Activated CD4-positive, alpha-beta T cell treated with anti-CD3 and anti-CD28 coated beads, Interleukin-2, amount 10 ng/mL, durations not matched to agents 7 days and 5 days (primary cell): ENCODE measurements at places on chromosomes 2 and 18. TPM values are rescaled to one million over a fixed set of nuclear protein-coding genes. Genes with fewer than 3 reads are reported as not detected.

- no peak for DNase-seq
Measured at GRCh38 chr2:195622966-195623365, 34.1 kb upstream of the SLC39A10 start.

GRCh38 chr18:77063260-77063659, 69.3 kb downstream of the MBP start:
- DNase-seq, result peak; percentile 91

GRCh38 chr2:218344090-218344754, 12.4 kb upstream of the CATIP start:
- DNase-seq, result no peak

- no peak for DNase-seq
Measured at GRCh38 chr2:28137221-28137620, 246.7 kb downstream of the BABAM2 start.

- no peak for DNase-seq
Measured at GRCh38 chr2:79981316-79981715, 323.2 kb downstream of the LRRTM1 start.

- DNase-seq, result no peak
Measured at GRCh38 chr2:72041638-72042111, 106.0 kb downstream of the CYP26B1 start.

GRCh38 chr18:22705328-22705727, 227.8 kb upstream of the RBBP8 start:
- no peak for DNase-seq

GRCh38 chr2:95079199-95079683, 42.4 kb downstream of the MRPS5 start:
- peak; percentile 42 for DNase-seq

DNA sequence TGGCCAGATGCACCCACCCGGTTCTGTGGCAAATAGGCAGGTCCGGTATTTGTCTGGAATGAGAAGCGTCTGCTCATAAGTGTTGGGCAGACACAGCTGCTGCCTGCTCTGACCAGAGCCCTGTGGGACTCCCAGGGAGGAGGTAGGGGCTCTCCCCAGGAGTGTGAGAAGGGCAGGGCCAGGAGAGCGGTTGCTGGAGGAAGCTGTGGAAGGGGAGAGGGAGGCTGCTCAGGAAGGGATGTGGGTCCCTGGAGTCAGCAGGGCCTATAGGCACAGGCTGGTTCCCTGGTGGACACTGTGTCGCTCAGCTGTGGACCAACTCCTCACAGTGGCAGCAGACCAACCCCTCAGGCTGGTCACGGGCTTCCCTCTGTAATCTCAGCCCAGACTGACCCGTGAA, 109.2 kb downstream of the DYSF start:
- no peak for DNase-seq

- no peak for DNase-seq
Measured at GRCh38 chr18:68314403-68314802, 400.5 kb downstream of the TMX3 start.

DNA sequence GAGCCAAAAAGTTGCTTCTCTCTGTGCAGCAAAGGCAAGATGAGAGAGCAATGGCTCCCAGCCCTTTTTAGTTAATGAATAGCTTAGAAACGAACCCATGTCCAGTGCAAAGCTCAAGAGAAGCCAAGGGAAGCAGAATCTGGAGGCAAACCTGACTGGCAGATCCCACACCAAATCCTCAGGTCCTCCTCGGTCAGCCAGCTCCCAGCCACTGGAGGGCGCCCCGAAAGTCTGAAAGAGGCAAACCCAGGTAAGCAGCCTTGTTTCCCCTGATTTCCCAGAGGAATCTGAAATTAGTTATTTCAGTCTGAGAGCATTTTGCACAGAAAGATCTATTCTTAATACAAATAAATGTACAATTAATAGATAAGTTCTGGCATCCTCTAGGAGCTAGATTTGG, 71.3 kb upstream of the PID1 start:
- no peak for DNase-seq

- DNase-seq, result no peak
Measured at GRCh38 chr2:20676353-20677215, 9.6 kb downstream of the GDF7 start.

- peak; percentile 71 for DNase-seq
Measured at GRCh38 chr18:49041435-49042245, 90.9 kb upstream of the SMAD7 start.

DNA sequence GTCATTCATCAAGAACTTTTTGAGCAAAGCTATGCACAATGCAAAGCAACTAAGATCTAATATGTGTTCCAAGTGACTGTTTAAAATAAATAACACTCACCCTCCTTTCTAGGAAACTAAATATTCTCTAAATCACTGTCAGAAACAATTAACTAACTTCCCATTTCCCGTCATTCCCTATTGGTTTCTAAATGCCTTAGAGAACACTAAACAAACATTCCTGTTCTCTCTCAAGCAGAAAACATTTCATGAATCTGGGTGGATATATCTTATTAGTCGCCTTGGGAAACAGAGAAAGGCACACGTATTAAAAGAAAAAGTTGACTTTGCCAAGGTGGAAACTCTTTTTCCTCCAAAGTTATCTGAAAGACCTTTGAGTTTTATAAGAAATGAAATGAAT, 735.2 kb downstream of the MBD2 start:
- no peak for DNase-seq

GRCh38 chr2:176079831-176080539, 3.8 kb downstream of the EVX2 start:
- DNase-seq, result no peak

- DNase-seq, result peak; percentile 74
Measured at GRCh38 chr2:13006829-13007717, 290.3 kb downstream of the TRIB2 start.

- DNase-seq, result no peak
Measured at GRCh38 chr2:129913695-129914495, 65.6 kb upstream of the RAB6C start.

DNA sequence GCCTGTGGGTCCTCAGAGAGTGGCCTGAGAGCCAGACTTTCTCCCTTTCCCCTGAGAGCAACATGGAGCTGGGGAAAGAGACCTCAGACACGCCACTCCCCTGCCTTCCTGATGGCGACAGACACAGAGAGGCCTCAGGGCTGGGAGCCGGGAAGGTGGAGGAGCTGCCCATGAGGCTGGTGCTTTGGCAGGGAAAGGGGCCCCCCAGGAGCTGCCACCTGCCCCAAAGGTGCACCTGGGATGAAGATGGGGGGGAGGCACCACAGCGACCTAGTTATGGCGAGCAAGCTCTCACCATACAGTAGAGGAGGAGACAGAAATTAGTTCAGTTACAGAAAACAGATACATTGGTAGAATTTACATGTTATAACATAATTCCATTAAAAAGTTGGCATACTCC, 80.7 kb upstream of the PXDN start:
- no peak for DNase-seq

- no peak for DNase-seq
Measured at GRCh38 chr2:15556311-15556930, 4.7 kb downstream of the NBAS start.

GRCh38 chr2:120867290-120868241, 131.9 kb downstream of the GLI2 start:
- DNase-seq, result no peak

DNA sequence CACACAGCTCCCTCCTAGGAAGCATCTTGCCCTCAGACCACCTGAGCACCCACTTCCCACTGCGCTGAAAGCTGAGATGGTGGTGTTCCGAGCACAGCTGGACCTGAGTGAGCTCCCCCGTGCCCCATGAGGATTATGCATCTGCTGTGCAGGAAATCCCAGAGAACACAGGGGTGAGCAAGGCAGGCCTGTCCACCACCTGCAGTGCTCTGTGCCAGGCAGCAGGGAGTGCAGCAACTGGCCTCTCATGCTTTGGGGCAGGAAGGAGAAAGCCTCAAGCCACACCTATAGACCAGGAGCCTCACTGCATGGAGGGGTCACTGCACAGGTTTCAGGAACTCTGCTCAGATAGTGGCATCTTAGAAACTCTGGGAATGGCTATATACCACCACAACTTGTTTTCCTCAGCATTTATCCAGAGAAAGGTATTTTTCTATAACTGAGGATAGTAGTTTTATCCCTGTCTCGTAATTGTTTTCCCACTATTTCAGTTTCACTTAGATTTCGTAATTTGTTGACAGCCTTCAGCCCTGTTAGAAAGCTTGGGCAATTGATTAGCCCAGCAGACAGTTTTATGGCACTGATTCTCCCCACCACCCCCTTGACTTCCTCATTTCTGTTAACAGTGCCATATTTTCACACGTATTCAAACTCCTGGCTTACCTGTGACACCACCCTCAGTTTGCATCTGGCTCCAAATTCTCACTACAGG, 144.3 kb upstream of the DAPL1 start:
- no peak for DNase-seq

DNA sequence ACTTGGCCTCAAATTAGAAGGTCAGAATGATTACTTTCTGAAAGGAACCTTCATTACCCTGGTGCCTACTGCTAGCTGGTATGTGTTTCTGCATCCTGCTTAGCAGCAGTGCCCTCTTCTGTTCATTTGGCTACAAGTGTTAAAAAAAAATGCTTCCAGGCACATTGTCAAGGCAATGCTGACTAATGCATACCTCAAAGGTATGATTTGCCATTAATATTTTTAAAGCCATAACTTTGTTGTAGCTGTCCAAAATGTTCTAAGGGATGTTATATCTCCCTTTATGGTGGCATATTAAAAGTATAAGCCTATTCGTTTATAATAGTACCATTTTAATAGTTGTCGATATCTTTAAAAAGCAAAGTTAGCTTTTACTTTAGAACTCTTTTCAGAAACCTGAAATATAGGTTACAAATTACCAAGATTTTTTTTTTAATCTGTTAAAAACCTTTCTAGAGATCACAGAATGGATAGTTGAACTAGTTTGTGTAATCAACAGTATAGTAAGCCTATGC, 52.0 kb upstream of the FAM171B start:
- DNase-seq, result peak; percentile 58

DNA sequence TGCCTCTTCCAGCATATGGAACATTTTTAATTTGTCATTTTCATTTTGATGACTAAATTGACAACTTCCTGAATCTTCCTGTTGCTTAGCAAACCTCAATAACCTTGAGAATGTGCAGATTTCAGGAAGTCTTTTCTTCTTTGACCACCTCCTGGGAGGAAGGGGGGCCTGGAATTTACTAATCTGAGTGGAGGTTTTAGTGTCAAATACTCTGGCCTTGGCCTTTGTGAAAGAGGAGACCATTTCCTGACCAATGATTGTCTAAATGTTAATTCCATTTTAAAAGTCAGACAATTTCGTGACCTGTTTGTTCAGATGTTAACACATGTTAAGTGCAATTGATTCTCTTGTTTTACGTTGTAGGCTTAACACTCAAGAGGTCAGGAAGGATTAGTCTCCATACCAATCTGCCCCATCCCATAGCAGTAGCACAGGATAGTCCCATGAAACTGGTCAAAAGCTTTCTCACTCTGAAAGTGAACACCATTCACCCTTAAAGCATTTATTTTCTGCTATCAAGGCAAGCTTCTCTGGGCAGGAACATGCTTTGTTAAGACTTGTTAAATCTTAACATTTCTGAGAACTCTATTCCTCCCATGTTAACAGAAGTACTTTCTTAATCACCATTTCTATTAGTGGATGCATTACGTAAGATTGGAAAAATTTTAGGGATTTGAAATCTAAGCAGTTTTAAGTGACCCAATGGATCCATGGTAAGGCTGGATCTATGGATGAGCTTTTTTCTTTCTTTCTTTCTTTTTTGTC, 219.6 kb downstream of the RND3 start:
- no peak for DNase-seq

DNA sequence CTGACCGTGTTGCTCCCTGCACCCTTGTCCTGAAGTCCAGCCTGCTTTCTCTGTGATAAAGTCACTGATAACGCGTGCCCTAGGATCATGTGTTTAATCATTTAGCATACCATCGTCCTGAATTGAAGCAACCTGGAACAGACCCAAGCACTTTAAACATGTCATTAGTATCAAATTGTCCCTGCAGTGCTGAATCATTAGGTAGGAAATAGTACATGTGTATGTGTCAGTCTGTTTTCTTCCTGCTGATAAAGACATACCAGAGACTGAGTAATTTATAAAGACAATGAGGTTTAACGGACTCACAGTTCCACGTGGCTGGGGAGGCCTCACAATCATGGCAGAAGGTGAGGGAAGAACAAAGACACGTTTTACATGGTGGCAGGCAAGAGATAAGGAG, 2.8 kb downstream of the ASB18 start:
- DNase-seq, result no peak

DNA sequence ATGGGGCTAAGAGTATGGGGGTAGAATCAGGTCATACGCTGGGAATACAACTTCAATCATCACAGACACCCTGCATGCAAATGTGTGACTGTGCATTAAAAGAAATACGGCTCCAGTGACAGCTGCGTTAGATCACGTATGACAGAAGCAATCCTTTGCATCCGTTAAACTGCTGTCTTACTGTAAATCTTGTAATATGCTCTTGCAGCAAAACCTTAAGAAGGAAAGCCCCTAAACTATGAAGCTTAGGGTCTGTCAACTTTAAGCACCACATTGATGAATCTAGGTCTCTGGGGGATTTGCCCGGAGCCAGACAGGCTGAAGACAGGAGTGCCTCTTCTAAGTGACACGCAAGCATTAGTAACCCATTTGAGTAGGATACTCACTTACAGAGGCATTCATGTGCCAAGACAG, 84.7 kb upstream of the EML6 start:
- no peak for DNase-seq

- no peak for DNase-seq
Measured at GRCh38 chr2:46381263-46381849, 84.1 kb downstream of the EPAS1 start.

GRCh38 chr2:9326975-9327374, 96.4 kb downstream of the ITGB1BP1 start:
- no peak for DNase-seq

DNA sequence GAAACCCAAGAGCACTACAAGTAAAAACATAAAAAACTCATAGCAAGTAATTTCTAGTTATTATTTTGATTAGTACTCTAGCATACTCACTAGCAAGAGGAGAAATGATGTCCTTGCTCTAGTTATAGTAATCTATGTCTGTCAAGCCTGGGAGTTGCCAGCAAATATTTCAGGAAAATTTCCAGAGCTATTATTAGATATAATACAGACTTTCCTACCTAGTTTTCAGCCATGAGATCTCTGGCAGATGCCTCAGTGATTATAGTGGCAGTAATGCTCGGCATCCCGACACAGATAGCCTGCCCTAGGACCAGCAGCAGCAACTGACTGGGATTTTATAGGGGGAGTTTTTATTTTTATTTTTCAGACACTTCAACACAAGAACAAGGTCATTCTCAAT, 224.4 kb downstream of the ZNF385B start:
- DNase-seq, result no peak

The CD207 gene
- total RNA-seq, result not detected

The IRS1 gene
- total RNA-seq, result 6.6 TPM

The SATB2 gene
- total RNA-seq, result 0.02 TPM

The PLA2R1 gene
- not detected for total RNA-seq

The PHLPP1 gene
- total RNA-seq, result 2.7 TPM

The TRIB2 gene
- 96.5 TPM for total RNA-seq

The TBR1 gene
- total RNA-seq, result not detected

The DAW1 gene
- not detected for total RNA-seq

The COLEC11 gene
- total RNA-seq, result 0.35 TPM

The RTP5 gene
- not detected for total RNA-seq

The SLC16A14 gene
- 0.08 TPM for total RNA-seq
